ENCODE measurements at places on chromosomes 7 and 10.
A peak's percentile ranks its signal among the peaks of the same experiment; 100 is the strongest.

GRCh38 chr7:123876557-123877256 is 31.7 kb downstream of the HYAL4 start:
- no peak for DNase-seq

DNA sequence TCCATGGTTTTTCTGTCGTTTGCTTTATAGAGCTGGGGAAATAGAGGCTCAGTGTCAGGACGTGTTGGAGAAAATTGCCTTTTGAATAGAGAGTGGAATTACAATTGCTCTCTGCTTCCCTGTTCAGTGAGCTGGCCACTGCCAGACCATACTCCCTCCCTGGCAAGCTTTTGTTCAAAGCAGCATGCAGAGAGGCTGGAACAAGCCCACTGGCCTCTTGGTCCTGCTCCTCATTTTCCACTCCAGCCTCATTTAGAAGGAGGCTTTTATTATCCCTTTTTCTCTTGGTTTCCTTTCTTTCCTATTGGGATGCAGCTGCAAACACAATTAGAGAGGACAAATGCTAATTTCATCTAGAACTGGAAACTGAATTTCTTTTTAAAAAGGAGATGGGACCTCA is 302.2 kb upstream of the PODXL start:
- DNase-seq = no peak

- peak; percentile 84 for DNase-seq
These were observed 103.1 kb upstream of the APBB1IP start for GRCh38 chr10:26334932-26335573.

DNA sequence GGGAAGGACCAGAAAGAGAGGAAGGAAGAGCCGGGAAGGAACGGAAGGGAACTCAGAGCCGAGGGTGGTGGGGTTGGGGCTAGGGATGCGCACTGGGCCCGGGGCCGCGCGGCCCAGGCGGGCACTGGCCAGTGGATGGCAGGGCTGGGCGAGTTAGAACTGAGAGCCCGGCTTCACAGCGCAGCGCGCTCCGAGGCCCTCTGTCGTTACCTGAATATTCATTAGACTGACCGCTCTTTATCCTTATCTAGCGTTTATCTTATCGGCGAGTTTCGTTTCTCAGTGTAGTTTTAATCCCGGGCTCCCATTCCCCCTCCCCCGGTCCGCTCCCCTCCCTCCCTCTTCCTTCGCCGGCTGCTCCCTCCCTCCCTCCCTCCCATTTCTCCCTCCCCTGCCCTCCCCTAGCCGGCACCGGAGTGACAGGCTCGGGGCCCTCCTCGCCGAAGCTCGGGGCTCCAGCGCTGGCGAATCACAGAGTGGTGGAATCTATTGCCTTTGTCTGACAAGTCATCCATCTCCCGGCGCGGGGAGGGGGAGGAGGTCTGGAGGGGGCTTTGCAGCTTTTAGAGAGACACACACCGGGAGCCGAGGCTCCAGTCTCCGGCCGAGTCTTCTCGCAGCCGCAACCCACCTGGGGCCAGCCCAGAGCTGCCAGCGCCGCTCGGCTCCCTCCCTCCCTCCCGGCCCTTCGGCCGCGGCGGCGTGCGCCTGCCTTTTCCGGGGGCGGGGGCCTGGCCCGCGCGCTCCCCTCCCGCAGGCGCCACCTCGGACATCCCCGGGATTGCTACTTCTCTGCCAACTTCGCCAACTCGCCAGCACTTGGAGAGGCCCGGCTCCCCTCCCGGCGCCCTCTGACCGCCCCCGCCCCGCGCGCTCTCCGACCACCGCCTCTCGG is at the start of gene PAX2:
Gene PAX2, plus strand, starts transcription at position 596 of the 895 bp plus-strand sequence. CDS start 679 bp downstream, outside the sequence.
- DNase-seq = no peak

GRCh38 chr7:43648473-43649406 is 65.8 kb downstream of the STK17A start:
- peak; percentile 86 for DNase-seq

DNA sequence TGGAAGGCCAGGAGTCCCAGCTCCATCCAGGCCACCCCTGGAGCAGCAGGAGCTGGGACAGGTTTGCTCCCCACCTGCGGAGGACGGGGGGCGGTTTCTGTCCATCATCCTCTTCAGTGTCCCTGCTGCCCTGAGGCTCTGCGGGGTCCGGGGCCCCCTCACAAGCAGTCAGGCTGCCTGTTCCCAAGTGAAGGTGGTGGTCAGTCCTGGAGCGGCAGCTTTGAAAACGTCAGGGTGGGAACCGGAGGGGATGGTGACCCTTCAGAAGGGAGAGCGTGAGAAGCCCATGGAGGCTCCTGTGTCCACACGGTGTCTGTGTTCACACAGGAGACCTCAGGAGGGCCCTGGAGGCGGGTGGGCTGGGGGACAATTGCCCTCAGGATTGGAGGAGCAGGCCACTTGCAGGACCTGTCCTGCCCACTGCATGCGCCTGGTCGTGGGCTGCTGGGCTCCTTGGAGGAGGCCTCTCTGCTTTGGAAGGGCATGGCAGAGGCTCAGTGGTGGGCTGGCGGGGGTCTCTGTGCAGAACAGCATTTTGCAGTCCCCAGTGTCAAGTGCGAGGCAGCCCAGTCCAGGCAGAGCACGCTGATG is 49.3 kb upstream of the INPP5A start:
- DNase-seq = no peak

- DNase-seq = no peak
These were observed 3.1 kb upstream of the GOT1 start for GRCh38 chr10:99433378-99434020.

DNA sequence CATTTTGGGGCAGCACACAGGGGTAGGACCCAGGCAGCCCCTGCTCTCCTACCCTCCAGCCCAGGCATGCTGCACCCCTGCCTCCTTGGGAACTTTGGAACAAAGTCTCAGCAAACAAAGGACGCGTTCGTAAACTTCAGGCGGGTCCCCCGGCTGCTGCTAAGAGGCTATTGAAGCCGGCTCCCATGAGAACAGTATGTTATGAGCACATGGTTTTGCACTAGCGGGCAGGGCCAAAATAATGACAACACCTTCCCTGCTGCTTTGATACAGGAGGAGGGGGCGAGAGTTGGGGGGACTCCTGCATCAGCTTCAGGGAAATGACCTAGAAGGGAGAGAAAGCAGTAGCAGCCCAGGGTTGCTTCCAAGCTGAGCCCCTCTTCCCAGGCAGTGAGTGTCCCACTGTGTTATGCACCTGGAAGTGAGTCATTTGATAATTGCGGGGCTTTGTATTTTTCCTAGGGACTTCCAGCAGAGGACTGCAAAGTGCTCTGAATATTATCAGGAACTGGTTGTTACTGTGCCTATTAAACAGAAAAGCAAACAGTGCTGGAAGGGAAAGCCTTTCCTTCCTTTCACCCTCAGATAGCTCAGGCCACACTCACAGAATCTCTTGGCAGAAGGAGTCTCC is 6.9 kb downstream of the ITPRIP start:
- DNase-seq = peak; percentile 43

DNA sequence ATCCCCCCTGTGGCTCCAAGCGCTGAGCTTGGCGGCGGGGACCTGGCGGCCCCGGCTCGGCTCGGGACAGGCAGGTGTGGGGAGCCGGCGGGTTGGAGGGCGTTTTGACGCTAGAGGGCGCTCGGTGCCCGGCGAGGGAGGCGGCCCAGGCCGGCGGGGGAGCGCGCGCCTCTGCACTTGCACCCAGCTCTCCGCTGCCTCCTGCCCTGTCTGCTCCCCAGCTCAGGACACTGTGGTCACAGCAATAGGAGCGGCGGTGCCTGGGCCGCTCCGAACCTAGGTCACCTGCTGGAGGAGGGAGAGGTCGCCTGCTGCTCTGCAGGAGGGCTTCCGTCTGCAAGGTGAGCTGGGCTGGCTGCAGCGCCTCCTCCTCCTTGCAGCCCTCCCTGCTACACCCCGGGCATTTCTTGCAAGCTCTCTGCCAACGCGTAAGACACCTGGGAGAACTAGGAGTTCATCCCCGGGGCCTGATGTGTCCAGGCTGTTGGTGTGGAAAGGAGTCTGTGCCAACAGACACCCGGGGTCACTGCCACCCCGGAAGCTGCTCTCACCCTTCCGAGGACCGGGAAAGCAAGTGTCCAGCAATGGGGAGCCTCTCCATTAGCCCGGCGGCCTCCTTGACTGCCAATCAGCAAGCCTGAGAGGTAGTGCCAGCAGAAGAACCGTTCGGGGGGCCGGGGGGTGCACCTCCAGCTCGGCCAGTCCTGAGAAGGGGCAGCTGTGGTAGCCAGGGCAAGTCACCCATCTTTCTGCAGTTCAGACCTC is 620.4 kb downstream of the GALNT17 start:
- no peak for DNase-seq

GRCh38 chr10:60427709-60428386 is 38.2 kb upstream of the ANK3 start:
- no peak for DNase-seq

DNA sequence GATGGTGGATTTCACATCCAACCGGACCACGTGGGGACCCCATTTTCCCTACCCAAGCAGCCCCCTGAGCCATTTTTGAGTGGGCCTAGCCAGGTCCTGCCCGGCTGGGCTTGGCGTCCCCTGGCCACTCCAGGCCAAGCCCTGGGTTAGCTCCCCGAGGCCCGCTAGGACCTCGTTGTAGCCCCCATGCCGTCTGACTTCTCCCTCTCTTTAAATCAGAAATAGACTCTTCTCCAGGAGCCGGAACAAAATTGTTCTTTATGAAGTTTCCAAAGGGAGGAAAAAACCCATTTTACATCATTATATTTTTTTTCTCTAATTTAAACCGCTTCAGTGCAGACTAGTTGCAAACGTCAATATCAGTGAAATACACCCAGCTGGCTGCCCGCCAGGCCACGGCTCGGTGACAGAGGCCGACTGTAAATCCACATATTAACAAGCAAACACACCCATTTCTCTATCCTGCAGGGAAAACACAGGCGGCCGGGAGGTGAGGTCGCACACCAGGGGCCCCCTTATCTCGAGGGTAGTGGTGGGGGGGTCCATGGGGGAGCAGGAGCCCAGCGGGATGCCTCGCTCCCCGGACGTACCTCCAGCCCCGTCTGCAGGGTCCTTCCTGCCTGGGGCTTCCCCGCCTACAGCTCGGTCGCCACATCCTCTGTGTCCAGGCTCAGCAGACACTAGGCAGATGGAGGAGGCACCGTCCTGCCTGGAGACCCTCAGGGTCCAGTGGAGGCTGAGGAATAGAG is 72.7 kb downstream of the ELFN1 start:
- DNase-seq = no peak

GRCh38 chr10:63539994-63540393 is 18.8 kb downstream of the REEP3 start:
- no peak for DNase-seq

DNA sequence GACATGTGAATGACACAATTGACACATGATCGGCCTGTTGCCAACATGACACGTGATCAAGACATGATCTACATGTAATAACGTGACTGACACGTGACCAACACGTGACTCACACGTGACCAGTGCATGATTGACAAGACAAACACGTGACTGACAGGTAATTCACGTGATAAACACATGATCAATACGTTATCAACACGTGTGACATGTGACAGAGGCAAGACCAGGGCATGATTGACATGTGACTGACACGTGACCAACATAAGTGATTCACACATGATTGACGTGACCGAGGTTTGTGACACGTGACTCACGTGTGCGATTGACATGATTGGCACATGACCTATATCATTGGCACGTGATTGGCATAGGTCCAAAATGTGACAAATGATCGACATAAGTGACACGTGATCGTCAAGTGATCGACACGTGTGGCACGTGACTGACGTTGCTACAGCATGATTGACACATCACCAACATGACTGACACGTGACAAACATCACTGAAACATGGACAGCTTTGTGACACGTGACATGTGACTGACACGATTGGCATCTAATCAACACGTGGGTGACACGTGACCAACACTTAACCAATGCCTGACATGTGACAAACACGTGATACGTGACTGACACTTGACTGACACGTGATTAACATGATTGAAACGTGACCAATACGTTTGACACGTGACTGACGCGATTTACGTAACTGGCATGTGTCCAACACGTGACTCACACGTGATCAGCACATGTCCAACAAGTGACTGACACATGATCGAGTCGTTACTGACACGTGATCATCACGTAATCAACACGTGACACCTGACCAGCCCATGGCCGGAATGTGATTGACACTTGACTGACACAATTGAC is 23.0 kb downstream of the CRPPA start:
- no peak for DNase-seq

DNA sequence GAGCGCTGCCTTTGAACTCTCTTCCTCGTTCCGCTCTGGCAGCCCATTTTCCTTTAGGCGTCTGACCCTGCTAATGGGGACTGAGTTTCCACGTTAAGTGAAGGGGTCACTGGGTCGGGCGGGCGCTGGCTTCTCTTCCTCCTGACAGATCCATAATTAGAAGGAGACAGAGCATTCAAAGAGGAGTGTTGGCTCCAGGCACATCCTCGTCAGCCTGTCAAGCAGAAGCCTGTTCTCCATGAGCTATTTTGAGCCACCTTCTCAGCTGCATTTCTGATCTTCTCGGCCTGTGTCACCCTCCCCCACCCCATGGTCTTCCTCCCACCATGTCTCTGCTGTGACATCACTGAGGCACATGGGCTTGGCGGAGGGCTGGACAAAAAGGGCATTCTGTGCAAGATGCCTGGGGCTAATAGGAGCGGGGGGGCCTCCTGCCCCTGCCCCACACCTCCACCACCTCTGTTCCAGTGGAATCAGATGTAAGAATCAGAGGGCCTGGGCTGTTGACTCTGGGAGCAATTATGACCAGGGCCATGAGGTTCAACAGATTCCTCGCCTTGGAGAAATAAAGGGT is 248.1 kb downstream of the PLXNA4 start:
- DNase-seq = no peak

GRCh38 chr7:12706900-12707536 is 19.6 kb downstream of the ARL4A start:
- no peak for DNase-seq

DNA sequence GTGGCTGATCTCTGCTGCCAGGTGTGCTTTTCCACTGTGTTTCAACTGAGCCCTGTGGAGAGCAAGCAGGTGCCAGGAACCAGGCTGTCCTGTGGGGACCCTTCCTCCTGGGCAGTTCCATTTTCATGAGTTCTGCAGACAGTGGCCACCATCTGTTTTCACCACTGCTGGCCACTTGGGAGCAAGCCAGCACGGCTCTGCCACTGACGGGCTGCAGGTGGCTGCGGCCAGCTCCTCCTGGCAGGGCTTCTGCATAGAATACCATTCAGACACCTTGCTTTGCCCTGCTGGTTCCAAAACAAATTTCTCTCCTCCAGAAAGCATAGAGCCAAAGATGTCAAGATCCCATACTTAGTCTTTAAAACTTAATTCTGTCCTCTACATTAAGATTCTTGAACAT is 48.3 kb downstream of the LANCL2 start:
- no peak for DNase-seq

- no peak for DNase-seq
These were observed 161.6 kb upstream of the KMT2E start for GRCh38 chr7:104852386-104852785.

GRCh38 chr7:101739775-101740398 is 77.5 kb upstream of the CUX1 start:
- no peak for DNase-seq

GRCh38 chr7:48421357-48421756 is 250.1 kb downstream of the ABCA13 start:
- no peak for DNase-seq

Data from activated effector memory CD4-positive, alpha-beta T cell treated with anti-CD3 and anti-CD28 coated beads, Interleukin-2, amount 50 U/mL, for 16 hours (primary cell).